ENCODE measurements at places on chromosomes 6 and 20. TPM values are rescaled to one million over a fixed set of nuclear protein-coding genes. Genes with fewer than 3 reads are reported as not detected.

- H3K4me1 ChIP-seq, result no peaks in the 10 kb centered on the region
- no peaks in the 10 kb centered on the region for H3K36me3 ChIP-seq
- H3K27me3 ChIP-seq, result peaks cover 5% of the 10 kb centered on the region
- no peak overlapping the region for H3K27ac ChIP-seq
Measured at GRCh38 chr6:79305020-79305419, 70.5 kb upstream of the HMGN3 start.

The ULBP2 gene
- total RNA-seq, result 13.9 TPM

DNA sequence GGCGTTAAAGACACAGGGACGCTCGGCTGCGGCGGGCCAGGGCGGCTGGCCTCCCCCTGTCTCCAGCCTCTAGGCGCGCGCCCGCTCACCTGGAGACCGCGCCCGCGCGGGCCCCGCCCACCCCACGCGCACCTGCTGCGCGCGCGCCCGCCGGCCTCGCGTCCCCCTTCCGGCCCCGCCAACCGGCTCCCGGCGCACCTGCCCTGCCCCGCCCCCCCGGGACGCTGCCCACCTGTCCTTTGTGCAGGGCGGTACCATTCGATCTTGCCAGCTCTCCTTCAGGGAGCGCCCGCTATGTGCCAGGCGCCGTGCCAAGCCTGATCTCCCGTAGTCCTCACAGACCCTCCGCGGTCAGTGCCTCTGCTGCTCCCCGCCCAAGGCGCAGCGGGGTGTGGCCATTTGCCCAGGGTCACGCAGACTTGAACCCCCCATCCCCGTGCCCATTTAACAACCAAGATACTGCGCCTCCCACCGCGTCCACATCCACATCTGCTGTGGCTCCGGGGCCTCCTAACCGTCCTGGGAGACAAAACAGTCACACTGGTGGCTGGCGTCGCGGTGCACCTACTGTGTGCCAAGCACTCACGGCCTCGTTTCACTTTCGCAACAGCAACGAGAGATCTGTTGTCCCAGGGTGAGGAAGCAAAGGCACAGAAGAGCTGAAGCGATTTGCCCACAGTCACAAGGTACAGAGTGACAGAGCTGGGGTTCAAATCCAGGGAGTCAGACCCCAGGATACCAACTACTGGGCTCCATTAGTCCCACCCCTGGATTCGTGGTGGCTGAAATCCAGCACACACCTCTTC is 48.1 kb downstream of the NOL4L start:
- H3K4me3 ChIP-seq, result peak overlapping the region; percentile 76
- H3K36me3 ChIP-seq, result no peaks in the 10 kb centered on the region
- peaks cover 54% of the 10 kb centered on the region for H3K4me1 ChIP-seq
- DNase-seq, result no peak
- no peaks in the 10 kb centered on the region for H3K27me3 ChIP-seq

DNA sequence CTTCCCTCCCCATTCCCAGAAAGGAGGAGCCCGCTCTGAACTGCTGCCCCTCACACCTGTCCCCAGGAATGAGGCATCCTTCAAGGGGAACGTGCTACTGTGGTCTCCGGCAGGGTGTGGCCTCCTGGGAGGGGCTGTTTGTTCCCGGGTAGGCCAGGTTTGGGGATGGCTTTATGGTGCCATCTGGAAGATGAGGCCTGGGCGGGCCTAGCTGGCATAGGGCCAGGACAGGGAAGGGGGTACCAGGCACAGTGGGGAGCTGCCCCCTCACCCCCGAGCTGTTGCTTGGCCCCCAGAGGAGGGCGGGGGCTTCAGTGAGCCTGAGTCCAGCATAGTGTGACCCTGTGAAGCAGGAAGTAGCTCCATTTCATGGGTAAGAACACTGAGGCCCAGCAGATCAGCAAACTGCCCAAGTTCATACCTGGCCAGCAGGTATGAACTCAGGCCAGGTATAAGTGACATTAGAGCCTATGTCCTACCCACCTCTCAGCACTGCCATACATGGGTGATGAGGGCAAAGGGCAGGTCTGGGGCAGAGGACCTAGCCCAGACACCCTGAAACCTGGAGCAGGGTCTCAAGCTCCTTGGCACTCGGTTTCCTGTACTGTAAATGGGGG is 17.5 kb upstream of the SPDEF start:
- no peak overlapping the region for H3K27ac ChIP-seq
- H3K4me3 ChIP-seq, result no peak overlapping the region
- H3K36me3 ChIP-seq, result no peaks in the 10 kb centered on the region
- no peaks in the 10 kb centered on the region for H3K4me1 ChIP-seq
- no peaks in the 10 kb centered on the region for H3K27me3 ChIP-seq

GRCh38 chr6:151772446-151772845 is 35.0 kb upstream of the ESR1 start:
- H3K36me3 ChIP-seq, result no peaks in the 10 kb centered on the region
- no peak overlapping the region for H3K4me3 ChIP-seq
- H3K4me1 ChIP-seq, result no peaks in the 10 kb centered on the region
- no peak overlapping the region for H3K27ac ChIP-seq
- H3K27me3 ChIP-seq, result peaks cover 44% of the 10 kb centered on the region
- no peak for DNase-seq

DNA sequence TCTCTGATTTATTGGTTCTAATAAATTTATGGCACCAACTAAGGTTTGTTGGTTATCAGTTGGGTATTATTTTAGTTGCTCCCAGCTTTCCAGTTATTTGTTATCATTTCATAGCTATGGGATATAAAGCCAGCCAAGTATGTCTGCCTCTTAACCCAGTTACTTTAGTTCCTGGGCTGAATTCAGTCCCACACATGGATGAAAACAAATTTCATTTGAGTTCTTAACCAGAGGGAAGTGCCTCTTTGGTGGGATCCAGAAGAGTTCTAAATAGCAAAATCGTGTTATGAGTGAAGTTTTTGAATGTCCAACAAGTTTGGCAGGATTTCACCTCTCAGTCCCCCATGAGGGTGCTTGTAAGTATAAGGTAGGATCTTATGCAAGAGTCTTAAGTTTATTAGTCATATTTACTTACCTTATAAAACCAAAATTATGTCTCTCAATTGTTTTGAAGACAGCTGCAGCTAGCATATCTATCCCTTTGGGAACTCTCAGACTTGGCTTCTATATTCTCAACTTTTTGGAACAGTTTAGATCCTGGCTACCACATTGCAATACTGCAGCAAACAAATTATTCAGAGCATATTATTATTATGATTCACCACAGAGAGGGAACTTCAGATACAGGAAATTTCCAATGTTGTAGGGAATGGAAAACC is 683.6 kb downstream of the BCKDHB start:
- no peaks in the 10 kb centered on the region for H3K27me3 ChIP-seq
- H3K36me3 ChIP-seq, result no peaks in the 10 kb centered on the region
- H3K4me1 ChIP-seq, result peaks cover 6% of the 10 kb centered on the region
- no peak for DNase-seq
- H3K27ac ChIP-seq, result no peak overlapping the region

GRCh38 chr20:61257611-61258010 is 5.5 kb downstream of the CDH4 start:
- no peaks in the 10 kb centered on the region for H3K36me3 ChIP-seq
- peaks cover 7% of the 10 kb centered on the region for H3K4me1 ChIP-seq
- peaks cover 4% of the 10 kb centered on the region for H3K27me3 ChIP-seq
- H3K4me3 ChIP-seq, result no peak overlapping the region

DNA sequence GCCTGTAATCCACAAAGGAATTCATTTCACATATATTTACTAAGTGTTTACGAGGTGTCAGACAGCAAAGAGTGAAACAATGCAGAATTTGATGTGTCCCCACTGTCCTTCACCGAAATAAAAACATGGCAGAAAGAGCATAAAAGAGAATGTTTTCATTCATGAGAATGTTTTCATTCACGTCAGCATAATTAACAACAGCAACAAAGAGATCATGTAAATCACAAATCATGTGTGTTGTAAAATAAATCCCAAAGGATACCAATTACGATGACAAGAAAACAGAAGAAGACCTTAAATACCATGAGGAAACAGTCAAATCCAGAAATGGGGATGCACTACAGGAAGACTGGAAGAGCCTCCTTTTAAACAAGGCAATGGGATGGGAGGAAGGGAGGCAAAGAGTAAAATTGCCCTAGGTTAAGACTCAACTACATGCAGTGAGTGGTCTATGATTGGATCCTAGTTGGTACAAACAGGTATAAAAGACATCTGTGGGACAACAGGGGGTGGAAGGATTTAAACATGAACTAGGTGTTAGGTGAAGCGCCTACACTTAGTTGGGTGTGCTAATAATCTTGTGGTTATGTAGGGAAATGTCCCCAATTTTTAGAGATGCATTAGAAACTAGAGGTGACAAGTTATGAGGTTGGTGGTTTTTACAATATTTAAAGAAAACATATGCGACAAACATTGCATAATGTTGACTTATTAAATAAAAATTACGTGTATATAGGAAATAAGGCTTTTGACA is 1.5 kb downstream of the ZSCAN31 start:
- no peak overlapping the region for H3K27ac ChIP-seq
- no peaks in the 10 kb centered on the region for H3K27me3 ChIP-seq
- no peak overlapping the region for H3K4me3 ChIP-seq
- H3K36me3 ChIP-seq, result no peaks in the 10 kb centered on the region
- H3K4me1 ChIP-seq, result peaks cover 3% of the 10 kb centered on the region
- DNase-seq, result no peak

GRCh38 chr6:7467007-7467897 is 74.2 kb upstream of the DSP start:
- H3K27me3 ChIP-seq, result no peaks in the 10 kb centered on the region
- H3K27ac ChIP-seq, result peak overlapping the region; percentile 98
- H3K36me3 ChIP-seq, result no peaks in the 10 kb centered on the region
- H3K4me1 ChIP-seq, result peaks cover 52% of the 10 kb centered on the region
- no peak for DNase-seq

- H3K27ac ChIP-seq, result peak overlapping the region; percentile 90
- H3K4me3 ChIP-seq, result no peak overlapping the region
- H3K36me3 ChIP-seq, result no peaks in the 10 kb centered on the region
- H3K27me3 ChIP-seq, result no peaks in the 10 kb centered on the region
Measured at GRCh38 chr6:108738684-108739416, 109.4 kb upstream of the ARMC2 start.

DNA sequence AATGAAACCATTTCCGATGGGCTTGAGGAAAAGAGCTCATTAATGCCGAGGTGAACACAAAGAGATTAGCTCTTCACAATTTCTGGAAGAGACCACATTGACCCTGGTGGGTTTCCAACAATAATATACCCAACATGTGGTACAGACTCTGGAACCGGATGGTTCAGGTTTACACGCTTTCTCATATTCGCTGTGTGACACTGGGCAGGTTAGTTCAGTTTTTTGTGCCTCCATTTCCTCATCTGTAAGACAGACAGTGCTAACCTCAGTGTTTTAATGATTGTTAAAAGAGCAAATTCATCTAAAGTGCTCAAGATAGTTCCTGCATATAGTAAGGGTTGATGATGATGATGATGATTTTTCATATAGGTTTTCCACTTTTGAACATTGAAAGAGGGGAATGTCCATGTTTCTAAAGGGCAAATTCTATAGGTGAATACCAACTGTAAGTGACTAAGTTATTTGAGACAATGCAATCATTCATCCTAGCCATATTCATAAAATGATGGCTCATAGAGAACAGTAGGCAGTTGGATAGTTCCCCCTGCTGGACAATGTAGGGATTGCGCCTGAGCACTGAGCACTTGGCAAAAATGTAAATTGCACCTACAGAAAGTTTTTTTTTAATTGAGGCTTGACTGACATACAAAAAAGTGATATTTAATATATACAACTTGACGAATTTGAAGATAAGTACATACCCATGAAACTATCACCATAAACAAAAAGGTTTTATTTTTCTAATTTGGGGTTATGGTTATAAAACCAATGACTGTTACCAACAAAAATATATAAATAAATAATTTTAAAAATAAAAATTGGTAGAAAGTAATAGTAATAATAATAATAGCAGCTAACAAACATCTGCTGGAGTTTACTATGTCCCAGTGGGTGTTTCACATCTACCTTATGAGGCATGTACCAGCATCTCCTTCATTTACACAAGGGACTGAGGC is 2.1 kb upstream of the PERP start:
- no peak overlapping the region for H3K4me3 ChIP-seq
- H3K27me3 ChIP-seq, result peaks cover 8% of the 10 kb centered on the region
- no peak for DNase-seq

- no peaks in the 10 kb centered on the region for H3K27me3 ChIP-seq
- no peak overlapping the region for H3K27ac ChIP-seq
- H3K4me1 ChIP-seq, result no peaks in the 10 kb centered on the region
- DNase-seq, result no peak
- H3K4me3 ChIP-seq, result no peak overlapping the region
Measured at GRCh38 chr20:30168025-30168799, 1089.3 kb upstream of the DEFB115 start.

The TAAR2 gene
- not detected for total RNA-seq

The POU5F1 gene
- total RNA-seq, result not detected

- no peak for DNase-seq
- H3K4me3 ChIP-seq, result no peak overlapping the region
- peaks cover 8% of the 10 kb centered on the region for H3K4me1 ChIP-seq
- peaks cover 2% of the 10 kb centered on the region for H3K27me3 ChIP-seq
Measured at GRCh38 chr20:39862470-39862891, 826.6 kb downstream of the MAFB start.

The ASIP gene
- not detected for total RNA-seq

DNA sequence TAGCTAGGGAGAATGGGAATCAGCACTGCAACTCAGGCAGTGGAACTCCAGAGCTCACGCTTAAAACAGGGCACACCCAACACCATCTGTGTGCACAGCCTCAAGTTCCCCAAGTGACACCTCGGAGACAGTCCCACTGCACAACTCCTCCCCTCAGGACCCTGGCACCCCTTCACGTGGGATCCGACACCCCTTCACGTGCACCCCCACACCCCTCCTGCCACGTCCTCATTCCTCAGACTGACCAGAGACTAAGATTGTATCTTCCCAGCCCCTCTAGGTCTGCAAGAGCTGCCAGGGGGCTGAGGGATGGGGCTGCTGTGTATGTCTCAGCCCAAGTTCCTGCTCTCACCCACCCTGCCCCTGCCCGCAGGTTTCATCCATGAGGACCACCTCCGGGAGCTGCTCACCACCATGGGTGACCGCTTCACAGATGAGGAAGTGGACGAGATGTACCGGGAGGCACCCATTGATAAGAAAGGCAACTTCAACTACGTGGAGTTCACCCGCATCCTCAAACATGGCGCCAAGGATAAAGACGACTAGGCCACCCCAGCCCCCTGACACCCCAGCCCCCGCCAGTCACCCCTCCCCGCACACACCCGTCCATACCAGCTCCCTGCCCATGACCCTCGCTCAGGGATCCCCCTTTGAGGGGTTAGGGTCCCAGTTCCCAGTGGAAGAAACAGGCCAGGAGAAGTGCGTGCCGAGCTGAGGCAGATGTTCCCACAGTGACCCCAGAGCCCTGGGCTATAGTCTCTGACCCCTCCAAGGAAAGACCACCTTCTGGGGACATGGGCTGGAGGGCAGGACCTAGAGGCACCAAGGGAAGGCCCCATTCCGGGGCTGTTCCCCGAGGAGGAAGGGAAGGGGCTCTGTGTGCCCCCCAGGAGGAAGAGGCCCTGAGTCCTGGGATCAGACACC is 7.6 kb downstream of the MYL9 start:
- H3K4me3 ChIP-seq, result no peak overlapping the region
- peaks cover 22% of the 10 kb centered on the region for H3K36me3 ChIP-seq
- H3K27me3 ChIP-seq, result no peaks in the 10 kb centered on the region
- peaks cover 39% of the 10 kb centered on the region for H3K4me1 ChIP-seq

The PKIB gene
- 42.1 TPM for total RNA-seq

GRCh38 chr6:82882363-82883023 is 183.1 kb downstream of the UBE3D start:
- no peaks in the 10 kb centered on the region for H3K36me3 ChIP-seq
- H3K27ac ChIP-seq, result no peak overlapping the region
- H3K4me3 ChIP-seq, result no peak overlapping the region
- DNase-seq, result no peak
